ENCODE measurements at places on chromosomes 1 and 21. TPM values are rescaled to one million over a fixed set of nuclear protein-coding genes. Genes with fewer than 3 reads are reported as not detected.

The AIM2 gene
- total RNA-seq: not detected

The AGMAT gene
- 1.9 TPM for total RNA-seq

The S100A8 gene
- 41.6 TPM for total RNA-seq

The RXFP4 gene
- total RNA-seq: not detected

DNA sequence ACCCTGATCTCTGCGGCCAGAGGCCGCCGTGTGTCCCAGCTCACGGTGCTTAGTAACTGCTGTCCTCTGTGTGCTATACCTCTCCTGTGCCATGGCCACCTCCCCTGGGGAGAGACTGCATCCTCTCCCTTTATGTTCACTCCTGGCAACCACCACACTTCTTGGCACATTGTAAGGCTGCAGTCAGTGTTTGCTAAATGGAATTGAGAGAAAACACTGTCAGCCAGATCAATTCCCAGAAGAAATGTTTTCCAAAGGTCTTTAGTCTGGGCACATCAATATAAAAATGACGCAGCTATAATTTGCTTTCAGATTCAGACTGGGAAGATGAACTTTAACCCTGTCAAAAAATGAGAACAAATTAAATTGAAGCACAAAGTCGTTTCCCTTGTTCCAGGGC lies 96.8 kb downstream of the BEND5 start:
- H3K4me1 ChIP-seq: no peaks in the 10 kb centered on the region
- H3K27ac ChIP-seq: no peak overlapping the region
- H3K27me3 ChIP-seq: no peaks in the 10 kb centered on the region
- no peaks in the 10 kb centered on the region for H3K36me3 ChIP-seq
- DNase-seq: no peak

DNA sequence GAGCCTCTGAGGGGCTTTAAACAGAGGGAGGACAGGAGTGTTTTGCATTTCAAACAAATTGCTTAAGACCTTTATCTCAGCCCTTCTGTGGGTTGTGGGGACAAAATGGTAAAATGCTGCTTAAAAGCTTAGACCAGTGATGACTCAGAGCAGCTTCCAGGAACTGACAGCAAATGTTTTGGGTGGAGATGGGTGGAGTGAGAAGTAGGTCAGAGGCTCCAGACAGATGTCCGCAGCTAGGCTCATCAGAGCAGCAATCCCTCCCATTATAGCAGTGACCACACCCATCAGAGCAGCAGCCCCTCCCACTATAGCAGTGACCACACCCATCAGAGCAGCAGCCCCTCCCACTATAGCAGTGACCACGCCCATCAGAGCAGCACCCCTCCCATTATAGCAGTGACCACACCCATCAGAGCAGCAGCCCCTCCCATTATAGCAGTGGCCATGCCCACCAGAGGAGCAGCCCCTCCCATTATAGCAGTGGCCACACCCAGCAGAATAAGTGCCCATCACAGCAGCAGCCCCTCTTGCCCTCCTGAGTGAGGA lies 532.2 kb downstream of the MATN1 start:
- no peak for DNase-seq
- no peaks in the 10 kb centered on the region for H3K4me1 ChIP-seq
- peaks cover 3% of the 10 kb centered on the region for H3K27me3 ChIP-seq
- no peak overlapping the region for H3K4me3 ChIP-seq

DNA sequence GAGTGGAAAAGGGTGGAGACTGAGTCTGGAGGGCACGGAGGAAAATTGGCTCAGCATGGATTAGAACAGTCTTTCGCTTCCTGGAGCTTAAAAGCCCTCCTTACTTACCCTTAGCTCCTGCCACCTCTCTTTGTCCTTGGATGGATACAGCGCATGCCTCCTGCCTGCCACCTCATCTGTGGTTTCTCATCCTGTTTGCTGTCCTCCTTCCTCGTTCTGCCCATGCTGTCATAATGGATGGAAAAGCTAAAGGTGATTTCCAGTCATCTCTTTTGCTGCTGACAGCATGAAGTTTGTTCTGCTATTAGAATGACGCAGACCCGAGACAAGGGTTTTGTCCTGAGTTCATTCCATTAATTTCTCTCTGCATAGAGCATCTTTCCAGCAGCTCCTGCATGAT lies 425.9 kb downstream of the KIF26B start:
- H3K27me3 ChIP-seq: no peaks in the 10 kb centered on the region
- H3K4me1 ChIP-seq: no peaks in the 10 kb centered on the region
- no peak for DNase-seq
- H3K4me3 ChIP-seq: no peak overlapping the region

GRCh38 chr1:172882791-172883386 lies 167.9 kb downstream of the TNFSF18 start:
- H3K4me1 ChIP-seq: peaks cover 15% of the 10 kb centered on the region
- no peak overlapping the region for H3K4me3 ChIP-seq
- no peaks in the 10 kb centered on the region for H3K27me3 ChIP-seq
- DNase-seq: no peak

GRCh38 chr1:211739671-211740411 lies 64.4 kb upstream of the NEK2 start:
- no peak overlapping the region for H3K27ac ChIP-seq
- no peak overlapping the region for H3K4me3 ChIP-seq
- no peaks in the 10 kb centered on the region for H3K4me1 ChIP-seq
- DNase-seq: no peak

DNA sequence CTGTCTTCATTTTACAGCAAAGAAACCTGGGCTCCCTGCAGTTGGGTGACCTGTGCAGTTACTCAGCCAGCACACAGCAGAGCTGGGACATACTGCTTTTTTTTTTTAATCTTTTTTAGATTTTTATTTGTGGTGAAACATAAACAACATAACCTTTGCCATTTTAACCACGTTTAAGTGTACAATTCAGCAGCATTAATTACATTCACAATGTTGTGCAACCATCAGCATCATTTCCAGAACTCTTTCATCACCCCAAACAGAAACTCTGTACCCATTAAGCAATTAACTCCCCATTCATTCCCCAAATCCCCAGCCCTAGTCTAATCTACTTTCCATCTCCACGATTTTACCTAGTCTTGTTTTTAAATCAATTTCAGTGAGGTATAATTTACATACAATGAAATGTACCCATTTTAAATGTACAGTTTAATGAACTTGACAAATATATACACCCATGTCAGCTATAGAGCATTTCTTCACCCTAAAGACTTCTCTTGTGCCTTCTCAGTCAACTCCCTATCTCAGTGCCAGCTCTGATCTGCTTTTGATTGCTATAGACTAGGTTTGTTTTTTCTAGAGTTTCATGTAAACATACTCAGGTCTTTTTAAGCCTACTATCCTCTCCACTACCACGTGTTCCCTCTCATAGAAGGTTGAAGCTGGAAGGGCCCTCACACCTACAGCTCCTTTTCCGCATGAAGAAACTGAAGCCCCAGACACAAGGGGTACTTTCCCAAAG lies 37.8 kb upstream of the C8B start:
- H3K27me3 ChIP-seq: no peaks in the 10 kb centered on the region
- no peak overlapping the region for H3K27ac ChIP-seq
- DNase-seq: no peak
- no peaks in the 10 kb centered on the region for H3K4me1 ChIP-seq

DNA sequence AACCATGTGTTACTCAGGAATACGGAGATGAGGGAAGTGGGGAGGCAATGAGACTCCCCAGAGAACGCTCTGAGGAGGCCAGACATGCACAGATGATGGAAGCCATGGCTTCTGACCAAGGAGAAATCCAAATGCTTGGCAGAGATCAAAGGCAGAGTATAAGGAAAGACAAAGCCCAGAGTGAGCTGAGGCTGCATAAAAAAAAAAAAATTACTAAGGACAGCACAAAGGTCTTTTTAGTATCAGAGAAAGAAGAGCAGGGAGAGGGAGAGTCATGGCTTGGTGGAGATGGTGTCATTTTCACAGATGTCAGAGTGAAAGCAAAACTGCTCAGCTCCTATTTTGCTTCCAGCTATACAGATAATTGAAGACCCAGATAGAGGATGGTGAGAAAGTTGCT lies 8.1 kb upstream of the NCF2 start:
- H3K27me3 ChIP-seq: no peaks in the 10 kb centered on the region
- peak overlapping the region; percentile 4 for H3K27ac ChIP-seq
- no peaks in the 10 kb centered on the region for H3K36me3 ChIP-seq
- no peak for DNase-seq
- no peaks in the 10 kb centered on the region for H3K4me1 ChIP-seq
- H3K4me3 ChIP-seq: no peak overlapping the region

- no peak overlapping the region for H3K4me3 ChIP-seq
- no peaks in the 10 kb centered on the region for H3K4me1 ChIP-seq
- peak overlapping the region; percentile 40 for H3K27ac ChIP-seq
- DNase-seq: no peak
- H3K36me3 ChIP-seq: no peaks in the 10 kb centered on the region
Measured at GRCh38 chr21:30478004-30478403, 2.2 kb downstream of the KRTAP19-1 start.

DNA sequence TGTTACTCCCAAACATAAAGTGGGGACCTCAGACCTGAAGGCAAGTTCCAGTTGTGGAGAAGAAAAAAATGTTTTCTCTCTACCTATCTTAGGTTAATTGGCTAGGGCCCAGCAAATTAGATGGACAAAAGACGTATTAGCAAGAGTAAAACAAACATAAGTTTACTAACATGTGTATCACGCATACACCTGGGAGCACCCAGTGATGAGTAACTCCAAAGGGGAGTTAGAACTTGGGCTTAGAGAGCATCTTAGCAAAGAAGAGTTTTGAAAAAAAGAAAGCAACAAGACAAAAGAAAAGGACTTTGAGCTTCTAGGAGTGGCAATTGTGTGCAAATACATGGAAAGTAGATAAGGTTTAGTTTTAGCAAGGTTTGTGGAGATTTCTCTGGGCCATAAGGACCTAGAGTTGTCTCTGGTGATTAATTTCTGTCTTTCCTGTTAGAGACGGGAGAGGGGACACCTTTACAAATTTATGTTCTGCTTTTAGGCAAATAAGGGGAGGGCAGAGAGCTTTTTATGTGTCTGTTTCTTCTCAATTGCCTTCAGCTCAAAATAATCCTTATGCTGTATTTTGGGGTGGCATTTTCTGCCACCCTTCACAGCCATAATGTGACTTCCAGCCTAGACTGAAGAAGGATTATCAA lies 76.7 kb upstream of the PTGFRN start:
- H3K27me3 ChIP-seq: no peaks in the 10 kb centered on the region
- no peak overlapping the region for H3K27ac ChIP-seq
- no peaks in the 10 kb centered on the region for H3K4me1 ChIP-seq
- DNase-seq: no peak

DNA sequence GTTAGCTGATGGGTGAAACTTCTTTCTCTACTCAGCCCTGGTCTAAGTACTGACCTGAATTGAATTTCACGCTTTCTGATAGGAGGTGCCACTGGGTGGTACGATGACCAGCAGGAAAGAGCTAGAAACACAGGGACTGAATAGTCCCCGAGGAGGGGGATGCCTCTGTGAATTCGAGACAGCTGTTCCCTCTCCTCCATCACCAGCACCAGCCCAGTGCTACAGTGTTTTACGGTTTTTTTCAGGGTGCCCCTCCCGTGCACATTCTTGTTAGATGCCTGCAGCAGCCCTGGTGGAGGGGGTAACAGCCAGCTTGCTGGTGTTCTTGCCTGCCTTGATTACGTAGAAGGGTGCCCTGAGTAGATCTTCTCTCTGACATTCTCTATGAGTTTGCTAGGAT lies 7.1 kb downstream of the HUNK start:
- no peak overlapping the region for H3K27ac ChIP-seq
- no peaks in the 10 kb centered on the region for H3K36me3 ChIP-seq
- no peak for DNase-seq
- H3K27me3 ChIP-seq: peaks cover 10% of the 10 kb centered on the region
- no peak overlapping the region for H3K4me3 ChIP-seq

DNA sequence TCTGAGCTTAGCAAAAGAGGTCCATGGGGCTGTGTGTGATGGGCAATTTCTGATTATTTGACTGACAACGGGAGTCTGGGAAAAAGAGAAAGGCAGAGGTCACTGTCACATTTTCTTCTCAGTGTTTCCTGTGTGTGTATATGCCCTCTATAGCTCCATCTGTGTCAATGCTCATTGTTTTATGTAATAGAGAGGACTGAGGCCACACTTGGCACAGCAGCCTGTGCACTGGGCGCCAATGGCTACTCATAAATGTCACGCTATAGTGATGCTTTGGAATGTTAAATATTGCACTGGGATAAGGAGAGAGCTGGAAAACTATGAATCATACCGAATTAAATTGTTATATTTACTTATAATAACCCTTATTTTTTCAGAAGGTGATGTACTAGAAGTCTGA lies 365.4 kb downstream of the NEGR1 start:
- no peak overlapping the region for H3K27ac ChIP-seq
- H3K4me1 ChIP-seq: no peaks in the 10 kb centered on the region
- H3K4me3 ChIP-seq: no peak overlapping the region
- no peaks in the 10 kb centered on the region for H3K36me3 ChIP-seq
- no peak for DNase-seq

DNA sequence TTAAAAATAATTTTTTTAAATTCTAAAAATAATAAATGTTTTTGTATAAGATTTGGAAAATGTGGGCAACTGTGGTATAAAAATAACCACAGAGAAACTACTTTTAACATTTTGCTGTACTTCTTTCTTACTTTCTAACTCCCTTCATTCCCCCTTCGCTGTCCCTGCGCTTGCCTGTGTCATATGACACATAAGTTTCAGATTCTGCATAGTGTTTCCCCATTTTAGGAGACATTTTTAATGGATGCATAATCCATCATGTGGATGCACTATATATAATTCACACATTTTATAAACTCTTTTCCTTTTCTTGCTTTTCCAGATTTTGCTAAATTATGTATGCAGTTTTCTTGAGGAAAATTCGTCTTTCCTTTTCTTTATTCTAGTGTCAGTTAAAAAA lies 16.3 kb downstream of the ATG4C start:
- no peaks in the 10 kb centered on the region for H3K36me3 ChIP-seq
- no peak overlapping the region for H3K27ac ChIP-seq
- no peaks in the 10 kb centered on the region for H3K4me1 ChIP-seq

GRCh38 chr1:217333939-217334338 lies 297.0 kb downstream of the GPATCH2 start:
- no peak overlapping the region for H3K27ac ChIP-seq
- no peak overlapping the region for H3K4me3 ChIP-seq
- no peak for DNase-seq
- H3K27me3 ChIP-seq: no peaks in the 10 kb centered on the region

DNA sequence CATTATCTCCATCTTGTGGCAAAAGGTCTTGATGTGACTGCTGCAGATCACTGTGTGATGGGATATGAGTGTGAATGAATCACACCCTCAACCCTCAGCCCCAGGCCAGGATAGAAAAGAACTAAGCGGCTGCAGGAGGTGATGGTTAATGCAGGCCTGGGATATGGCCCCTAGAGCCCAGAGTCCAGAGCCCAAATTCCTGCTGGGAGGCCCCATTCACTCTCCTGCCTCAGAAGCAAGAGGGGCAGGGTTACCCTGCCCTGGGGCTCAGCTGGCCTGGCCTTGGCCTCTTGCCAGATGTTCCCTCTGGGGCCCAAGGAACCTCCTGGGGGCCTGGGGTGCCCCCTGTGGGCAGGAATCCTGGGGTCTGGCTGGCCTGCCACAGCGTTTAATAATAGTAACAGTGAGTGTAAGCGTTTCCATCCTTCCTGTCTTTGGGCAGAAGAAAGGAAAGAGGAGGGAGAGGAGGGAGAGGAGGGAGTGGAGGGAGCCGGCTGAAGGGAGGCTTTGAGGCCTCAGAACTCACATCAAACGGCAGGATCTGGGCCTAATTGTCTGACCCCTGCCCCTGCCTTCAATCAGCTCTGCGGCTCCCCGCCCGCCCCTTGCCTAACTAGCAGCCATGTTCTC lies 26.2 kb downstream of the DMAP1 start:
- no peaks in the 10 kb centered on the region for H3K27me3 ChIP-seq
- no peaks in the 10 kb centered on the region for H3K36me3 ChIP-seq
- H3K4me1 ChIP-seq: peaks cover 9% of the 10 kb centered on the region
- H3K27ac ChIP-seq: peak overlapping the region; percentile 64
- DNase-seq: no peak
